ENCODE measurements at places on chromosomes 11 and 22.

- no peak for DNase-seq
Measured at GRCh38 chr11:121780971-121781370, 328.2 kb upstream of the SORL1-AS1 start.

GRCh38 chr11:61392981-61393595 is 701 bp downstream of the TMEM216 start:
- no peak for DNase-seq

DNA sequence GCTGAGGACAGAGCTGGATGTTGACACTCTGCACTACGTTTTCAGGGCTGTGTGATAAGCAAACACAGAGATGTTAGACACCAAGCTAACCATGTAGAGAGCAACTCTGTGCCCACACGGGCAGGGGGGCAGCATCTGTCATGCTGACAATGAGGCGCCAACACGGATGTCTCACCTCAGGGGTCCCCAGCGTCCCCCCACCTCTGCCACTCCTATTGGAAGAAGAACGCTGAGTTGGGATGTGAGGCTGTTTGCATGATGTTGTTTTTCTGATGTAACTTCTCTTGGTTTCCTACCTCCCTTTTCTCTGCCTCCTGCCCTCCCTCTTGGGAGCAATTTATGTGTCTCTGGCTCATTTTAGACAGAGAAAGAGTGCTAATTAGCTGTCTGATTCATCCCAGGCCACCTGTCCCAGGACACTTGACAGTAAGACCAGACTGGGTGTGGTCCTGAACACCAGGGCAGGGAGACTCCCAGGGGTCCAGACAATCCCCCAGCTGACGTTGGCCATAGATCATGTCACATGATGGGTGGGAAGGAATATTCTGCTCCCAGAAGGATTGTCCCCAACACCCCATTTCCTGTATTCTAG is 89.2 kb upstream of the NCAM1 start:
- no peak for DNase-seq

- DNase-seq: no peak
Measured at GRCh38 chr11:28476049-28476448, 367.9 kb downstream of the METTL15 start.

GRCh38 chr11:69261116-69261515 is 32.8 kb upstream of the MYEOV start:
- DNase-seq: no peak

- DNase-seq: no peak
Measured at GRCh38 chr11:76836613-76837291, 24.0 kb upstream of the ACER3 start.

- DNase-seq: no peak
Measured at GRCh38 chr22:18994701-18995326, 58.7 kb upstream of the PRODH start.

DNA sequence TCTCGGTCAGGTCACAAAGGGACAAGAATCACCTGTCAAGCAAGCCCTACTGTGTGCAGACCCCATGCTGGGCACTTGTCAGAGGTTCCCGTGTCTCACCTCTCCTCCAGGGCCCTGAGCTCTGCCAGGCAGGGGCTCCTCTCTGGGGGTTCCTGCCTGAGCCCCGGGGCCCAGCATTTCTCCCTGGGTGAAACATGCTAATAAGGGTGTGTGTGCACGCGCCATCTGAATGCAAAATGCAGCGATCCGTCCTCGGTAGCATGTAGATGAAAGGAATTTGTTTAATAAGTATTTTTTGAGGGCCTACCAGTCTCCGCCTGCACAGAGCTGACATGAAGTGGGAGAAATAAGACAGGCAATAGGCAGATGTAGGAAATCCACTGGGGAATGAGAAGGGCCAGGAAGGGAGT is 5.8 kb downstream of the ELFN2 start:
- DNase-seq: no peak

GRCh38 chr11:69001243-69002081 is 11.6 kb downstream of the MRGPRF start:
- no peak for DNase-seq

- DNase-seq: no peak
Measured at GRCh38 chr22:30996462-30996861, 27.4 kb downstream of the TUG1 start.

- no peak for DNase-seq
Measured at GRCh38 chr11:78080818-78081495, 1.3 kb upstream of the NDUFC2 start.

- no peak for DNase-seq
Measured at GRCh38 chr11:64395545-64396078, 36.6 kb downstream of the RPS6KA4 start.
